ENCODE measurements at places on chromosomes 5 and 9.

GRCh38 chr9:33452828-33453271 lies 5.5 kb upstream of the AQP3 start:
- peak; percentile 31 for DNase-seq

- DNase-seq: no peak
These were observed 772 bp downstream of the DCAF10 start for GRCh38 chr9:37801287-37801850.

- DNase-seq: no peak
These were observed 453 bp downstream of the RASGEF1C start for GRCh38 chr5:180208435-180209081.

DNA sequence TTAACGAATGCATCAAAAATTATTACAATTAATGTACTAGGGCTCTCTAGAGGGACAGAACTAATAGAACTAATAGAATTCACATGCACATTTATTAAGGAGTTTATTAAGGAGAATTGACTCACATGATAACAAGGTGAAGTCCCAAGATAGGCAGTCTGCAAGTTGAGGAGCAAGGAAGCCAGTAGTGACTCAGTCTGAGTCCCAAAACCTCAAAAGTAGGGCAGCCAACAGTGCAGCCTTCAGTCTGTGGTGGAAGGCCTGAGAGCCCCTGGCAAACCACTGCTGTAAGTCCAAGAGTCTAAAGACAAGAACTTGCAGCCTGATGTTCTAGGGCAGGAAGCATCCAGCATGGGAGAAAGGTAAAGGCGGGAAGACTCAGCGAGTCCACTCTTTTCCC lies 633.8 kb downstream of the SEMA5A start:
- no peak for DNase-seq

DNA sequence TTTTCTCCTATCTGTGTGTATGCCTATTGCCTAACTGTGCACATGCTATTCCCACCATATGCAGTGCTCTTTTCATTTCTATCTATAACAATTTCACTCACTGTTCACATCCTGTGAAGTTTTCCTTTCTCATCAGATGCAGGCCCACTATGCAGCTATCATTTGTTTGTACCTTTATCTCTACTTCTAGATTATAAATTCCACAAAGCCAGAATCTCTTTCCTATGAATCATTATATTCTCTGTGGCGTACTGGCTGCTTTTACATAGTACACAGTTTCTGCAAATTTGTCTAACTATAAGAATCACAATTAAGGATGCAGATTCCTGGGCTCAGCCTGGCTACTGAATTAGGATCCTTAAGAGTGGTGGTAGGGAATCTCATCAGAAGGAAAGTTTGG lies 600.8 kb upstream of the ARRDC3 start:
- DNase-seq: no peak

- no peak for DNase-seq
These were observed 53.9 kb upstream of the ORM1 start for GRCh38 chr9:114269023-114269422.

GRCh38 chr9:93139365-93140182 lies 5.5 kb upstream of the NINJ1 start:
- DNase-seq: no peak

GRCh38 chr9:3455094-3455493 lies 70.7 kb downstream of the RFX3 start:
- no peak for DNase-seq

- no peak for DNase-seq
These were observed 262.5 kb downstream of the PSAT1 start for GRCh38 chr9:78559449-78559885.

DNA sequence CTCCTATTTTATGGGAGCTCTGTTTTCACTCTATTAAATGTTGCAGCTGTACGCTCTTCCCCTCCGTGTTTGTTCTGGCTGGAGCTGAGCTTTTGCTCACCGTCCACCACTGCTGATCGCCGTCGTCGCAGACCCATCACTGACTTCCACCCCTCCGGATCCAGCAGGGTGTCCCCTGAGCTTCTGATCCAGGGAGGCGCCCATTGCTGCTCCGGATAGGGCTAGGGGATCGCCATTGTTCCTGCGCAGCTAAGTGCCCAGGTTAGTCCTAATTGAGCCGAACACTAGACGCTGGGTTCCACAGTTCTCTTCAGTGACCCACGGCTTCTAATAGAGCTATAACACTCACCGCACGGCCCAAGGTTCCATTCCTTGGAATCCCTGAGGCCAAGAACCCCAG lies 96.2 kb upstream of the PRDM9 start:
- DNase-seq: no peak

- DNase-seq: no peak
These were observed 4.8 kb downstream of the HBEGF start for GRCh38 chr5:140341591-140341990.

DNA sequence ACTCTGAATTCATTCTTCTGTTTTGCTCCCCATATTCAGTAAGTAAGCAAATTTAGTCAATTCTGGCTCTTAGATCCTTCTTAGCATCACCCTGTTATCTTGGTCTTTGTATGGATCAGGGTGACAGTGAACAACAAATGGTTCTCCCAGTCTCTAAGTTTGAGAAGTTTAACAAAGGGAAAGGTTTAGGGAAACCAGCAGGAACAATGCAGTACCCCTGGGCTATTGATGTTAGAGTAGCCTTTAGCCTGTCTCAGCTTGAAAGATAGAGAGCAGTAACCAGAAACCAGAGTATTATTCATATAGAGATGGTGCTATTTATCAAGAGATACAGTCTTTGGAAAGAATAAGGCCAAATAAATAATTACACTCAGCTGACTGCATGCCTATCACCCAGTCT lies 241.8 kb downstream of the CDH12 start:
- no peak for DNase-seq

- no peak for DNase-seq
These were observed 145.4 kb downstream of the ENTREP1 start for GRCh38 chr9:69470186-69470977.

GRCh38 chr5:56207537-56207936 lies 25.6 kb downstream of the ANKRD55 start:
- DNase-seq: no peak

GRCh38 chr5:113268232-113268631 lies 166.6 kb downstream of the TSSK1B start:
- no peak for DNase-seq

DNA sequence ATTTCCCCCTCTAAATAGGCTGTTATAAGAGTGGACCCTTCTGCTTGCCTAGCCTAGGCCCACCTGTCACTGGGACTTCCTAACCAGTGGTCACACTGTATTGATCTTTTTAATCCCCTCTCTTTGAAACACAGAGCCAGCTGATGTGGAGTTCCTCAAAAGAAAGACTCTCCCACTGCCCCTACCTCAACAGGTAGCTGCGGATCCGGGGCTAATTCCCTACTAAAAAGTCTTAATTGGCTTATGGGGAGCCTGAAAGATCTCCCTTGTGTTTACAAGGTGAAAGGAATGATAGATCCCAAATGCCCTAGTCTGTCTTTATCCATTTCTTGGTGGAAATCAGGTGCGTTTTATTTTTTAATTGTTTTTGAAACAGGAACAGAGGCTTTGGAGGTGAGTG lies 2.0 kb downstream of the NEUROG1 start:
- no peak for DNase-seq

GRCh38 chr5:65555287-65555686 lies 7.7 kb downstream of the CENPK start:
- no peak for DNase-seq

- no peak for DNase-seq
These were observed 396.0 kb downstream of the MLLT3 start for GRCh38 chr9:20226345-20226744.

DNA sequence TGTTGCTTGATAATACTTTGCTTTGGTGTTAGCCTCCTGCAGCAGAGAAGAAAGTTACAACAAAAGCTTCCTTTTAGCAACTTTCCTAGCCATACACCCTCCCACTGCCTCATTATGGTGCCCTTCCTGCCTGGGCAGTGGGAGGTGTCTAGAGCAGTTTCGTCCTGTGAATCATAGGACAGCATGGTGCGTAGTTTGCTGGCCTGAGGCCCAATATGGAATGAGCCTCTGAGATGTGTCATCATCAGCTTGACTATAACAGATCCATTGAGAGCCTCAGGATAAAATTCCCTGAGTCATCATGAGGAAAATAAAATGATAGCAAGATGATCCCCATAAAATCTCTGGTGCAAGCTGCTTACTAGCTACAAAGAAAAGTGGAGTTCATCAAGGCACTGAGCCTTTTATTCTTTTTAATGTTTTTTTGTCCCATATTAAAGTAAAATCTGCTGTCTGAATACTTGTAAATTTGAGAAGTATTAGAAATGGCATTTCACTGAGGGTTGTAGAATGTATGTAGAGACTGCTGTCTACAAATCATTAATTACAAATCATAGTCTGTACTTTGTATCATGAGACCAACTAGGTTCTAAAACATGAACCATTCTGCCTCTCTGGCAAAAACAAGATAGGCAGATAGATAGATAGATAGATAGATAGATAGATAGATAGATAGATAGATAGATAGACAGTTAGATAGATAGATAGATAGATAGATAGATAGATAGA lies 303.0 kb upstream of the PDE4D start:
- DNase-seq: no peak

DNA sequence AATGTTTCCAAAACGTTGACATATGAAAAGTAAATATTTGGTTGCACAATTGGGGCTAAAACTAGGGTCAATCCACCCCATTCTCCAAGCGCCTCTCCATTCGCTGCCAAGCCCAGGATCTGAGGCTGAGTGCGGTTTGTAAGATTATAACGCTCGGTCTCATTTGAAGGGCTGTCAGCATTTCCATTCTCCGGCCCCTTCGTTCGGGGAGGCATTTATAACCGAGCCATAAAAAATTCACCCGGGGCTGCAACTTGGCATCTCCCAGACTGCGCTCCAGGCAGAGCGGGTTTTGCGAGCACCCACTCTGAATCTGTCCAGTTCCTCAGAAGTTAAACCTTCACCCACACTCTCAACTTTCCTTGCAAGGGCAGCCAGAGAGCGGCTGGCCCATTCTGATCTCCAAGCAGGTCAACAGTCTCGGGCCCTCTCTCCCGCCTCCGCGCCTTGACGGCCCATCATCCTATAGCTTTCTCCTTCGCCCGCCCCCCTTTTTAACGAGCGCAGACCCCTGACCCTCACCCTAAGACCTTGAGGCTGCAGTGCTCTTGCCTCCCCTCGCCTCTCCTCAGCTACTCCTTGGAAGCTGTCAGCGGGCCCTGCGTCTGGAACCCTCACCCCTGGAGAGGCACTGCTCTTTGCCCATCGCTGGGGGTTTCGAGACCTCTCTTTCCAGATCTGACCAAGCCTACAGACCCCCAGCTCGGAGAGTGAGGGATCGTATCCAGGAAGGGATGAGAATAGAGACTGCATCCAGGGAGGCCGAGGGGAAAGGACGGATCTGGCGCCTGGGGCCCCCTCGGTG lies 1.1 kb downstream of the SLIT3 start:
- no peak for DNase-seq

GRCh38 chr9:129838707-129839259 lies 3.5 kb downstream of the USP20 start:
- DNase-seq: no peak

DNA sequence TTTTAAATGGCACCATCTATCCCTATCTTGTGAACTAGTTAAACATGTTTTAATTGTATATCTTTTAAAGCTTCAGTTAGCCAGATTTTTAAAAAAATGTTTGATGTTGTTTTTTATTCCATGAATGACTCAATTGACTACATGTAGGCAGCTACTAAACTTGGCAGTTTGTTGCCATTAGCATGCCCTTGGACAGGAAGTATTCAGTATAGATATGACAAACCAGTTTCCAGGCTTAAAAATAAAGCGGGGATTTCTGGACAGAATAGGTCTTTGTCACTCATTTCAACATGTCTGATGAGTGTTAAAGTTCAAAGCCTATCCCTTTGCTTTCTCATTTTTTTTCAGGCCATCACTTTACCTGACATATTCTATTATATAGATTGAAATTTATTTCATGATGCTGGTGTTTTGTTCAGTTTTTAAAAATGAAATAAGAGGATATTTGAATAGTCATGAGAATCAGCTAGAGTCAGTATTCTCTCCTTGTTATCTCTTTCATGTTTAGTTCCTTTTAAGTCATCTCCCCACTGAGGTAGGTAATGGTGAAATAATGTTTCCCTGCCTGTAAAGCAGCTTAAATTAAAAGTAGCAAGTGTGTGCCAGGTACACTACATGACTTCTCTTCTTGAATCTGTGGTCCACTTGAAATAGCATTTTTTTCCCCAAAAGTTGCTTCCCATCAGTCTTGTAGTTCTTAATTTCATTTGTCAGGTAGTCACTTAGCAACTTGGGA lies 11.9 kb downstream of the TNFAIP8 start:
- no peak for DNase-seq

DNA sequence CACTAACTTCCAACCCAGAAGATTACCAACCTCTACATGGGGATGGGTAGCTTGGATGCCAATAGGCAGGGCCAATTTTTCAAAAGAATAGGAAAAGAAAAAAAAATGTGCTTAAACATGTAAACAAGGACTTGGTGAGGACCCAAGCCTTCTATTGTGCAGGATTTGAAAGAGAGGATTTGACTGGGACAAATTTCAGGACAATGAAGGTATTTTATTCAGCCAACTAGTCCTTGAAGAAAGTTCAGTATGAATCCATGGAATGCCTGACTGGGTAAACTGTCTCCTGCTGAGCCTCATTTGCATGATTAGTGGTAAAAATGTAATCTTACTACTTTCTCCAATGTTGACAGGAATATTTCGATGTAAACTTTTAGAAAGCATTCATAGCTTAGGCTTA lies 192.5 kb upstream of the RORB start:
- no peak for DNase-seq

- DNase-seq: no peak
These were observed 6.0 kb downstream of the PDGFRB start for GRCh38 chr5:150149618-150150017.

- DNase-seq: no peak
These were observed 50.1 kb downstream of the AMBP start for GRCh38 chr9:114027863-114028465.

DNA sequence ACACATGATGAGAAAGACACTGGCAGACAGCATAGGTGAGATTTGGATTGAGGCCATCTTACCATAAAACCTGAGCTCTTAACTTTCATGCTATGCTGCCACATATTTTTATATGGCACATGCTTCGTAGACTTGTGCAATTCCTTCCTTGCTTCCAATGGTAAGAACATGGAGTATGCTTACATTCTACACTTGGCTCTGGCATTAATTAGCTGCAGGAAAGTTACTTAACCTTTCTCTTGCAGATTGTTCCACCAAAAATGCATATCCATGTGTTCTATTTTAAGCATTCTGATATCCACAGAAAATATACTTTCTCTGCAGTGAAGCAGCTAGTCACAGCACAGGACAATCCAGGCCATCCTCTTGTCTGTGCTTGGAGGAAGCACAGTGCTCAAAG lies 119.4 kb downstream of the MPDZ start:
- DNase-seq: no peak

DNA sequence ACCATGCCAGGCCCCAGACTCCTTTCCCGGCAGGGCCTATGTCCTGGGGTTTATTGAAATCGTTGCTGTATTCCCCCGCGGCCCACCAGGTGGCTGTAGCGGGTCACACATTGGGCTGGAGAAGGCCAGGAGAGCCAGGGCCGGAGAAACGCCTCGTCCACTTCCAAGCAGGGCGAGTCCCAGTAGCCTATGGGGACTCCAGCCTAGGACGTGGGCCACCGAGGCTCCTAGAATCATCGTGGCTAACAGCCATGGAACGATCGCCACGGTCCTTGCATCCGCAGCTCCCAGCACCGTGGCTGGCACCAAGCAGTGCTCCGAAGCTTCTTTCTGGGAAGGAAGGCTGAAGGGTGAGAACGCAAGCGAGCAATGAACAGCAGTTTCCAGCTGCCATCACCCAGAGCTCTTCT lies 87.7 kb downstream of the ENTREP1 start:
- DNase-seq: no peak

- no peak for DNase-seq
These were observed 9.4 kb upstream of the GABRA6 start for GRCh38 chr5:161676103-161676502.
